NCI-H2171 (cell line): ENCODE measurements at places on chromosomes 1 and 21.

GRCh38 chr1:82466416-82466815 lies 665.7 kb downstream of the ADGRL2 start:
- DNase-seq, result no peak

DNA sequence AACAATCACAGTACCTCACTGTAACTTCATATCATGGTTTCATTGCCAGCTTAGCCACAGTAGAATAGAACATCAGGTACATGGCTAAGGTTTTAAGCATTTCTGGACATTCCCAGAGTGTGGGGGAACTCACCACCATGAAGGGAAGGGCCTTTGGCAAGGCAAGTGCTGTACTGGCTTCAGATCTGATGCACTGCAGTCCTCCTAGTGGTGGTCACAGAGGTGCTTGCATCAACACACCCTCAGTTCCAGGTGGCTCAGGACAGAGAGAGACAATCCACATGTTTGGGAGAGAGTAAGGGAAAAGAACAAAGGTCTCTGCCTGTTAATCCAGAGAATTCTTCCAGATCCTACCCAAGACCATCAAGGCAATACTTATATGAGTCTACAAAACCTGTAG lies 528.4 kb upstream of the RGS18 start:
- no peak for DNase-seq

DNA sequence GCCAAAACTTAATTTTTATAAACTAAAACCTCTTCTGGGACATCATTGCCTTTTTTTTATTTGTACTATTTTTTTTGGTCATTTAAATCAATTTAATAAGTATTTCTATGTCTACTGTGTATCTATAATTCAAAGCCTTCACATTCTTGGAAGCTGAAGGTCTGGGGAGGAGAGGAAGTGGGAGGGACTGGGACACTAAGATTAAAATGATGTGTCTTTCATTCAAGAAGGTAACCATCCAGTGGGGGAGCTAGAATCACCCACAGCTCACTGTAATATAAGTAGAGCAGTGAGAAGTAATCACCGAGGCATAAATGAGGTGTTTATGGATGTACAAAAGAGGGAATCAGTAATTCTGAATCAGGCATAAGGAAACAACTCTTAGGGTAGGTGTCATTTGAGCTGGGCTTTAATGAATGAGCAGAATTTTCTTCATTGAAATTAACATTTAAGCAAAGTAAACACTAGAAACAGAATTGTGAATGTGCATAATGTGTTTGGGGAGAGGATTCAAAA lies 52.8 kb downstream of the PTGER3 start:
- DNase-seq, result no peak

DNA sequence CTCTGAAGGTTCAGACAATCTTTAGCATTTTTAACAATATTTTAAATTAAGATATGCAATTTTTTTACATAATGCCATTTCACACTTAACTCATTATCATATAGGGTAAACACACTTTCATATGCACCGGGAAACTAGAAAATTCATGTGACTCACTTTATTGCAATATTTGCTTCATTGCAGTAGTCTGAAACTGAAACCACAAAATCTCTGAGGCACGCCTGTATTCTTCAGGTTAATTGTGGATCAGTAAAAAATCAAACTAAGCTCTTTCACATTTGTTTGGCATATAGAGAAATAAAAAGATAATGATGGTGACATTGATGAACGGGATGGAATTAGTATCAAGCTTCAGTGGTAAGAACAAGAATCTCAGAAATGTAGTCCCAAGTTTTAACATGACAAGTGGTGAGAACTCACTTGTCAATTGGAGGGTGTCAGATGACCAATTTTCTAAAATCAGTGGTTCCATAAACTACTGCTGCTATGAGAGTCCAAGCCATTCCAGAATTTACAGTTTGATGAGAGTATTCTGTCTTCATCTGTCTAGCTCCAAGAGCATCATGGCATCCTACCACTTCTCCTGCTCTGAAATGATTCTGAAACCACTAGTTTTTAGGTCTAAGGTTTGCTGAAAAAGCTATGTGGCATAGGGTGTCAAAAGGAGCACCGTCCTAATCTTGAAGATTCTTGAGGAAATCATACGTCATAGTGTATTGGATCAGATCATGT lies 281.0 kb downstream of the PTPRC start:
- DNase-seq, result no peak

- DNase-seq, result peak; percentile 11
These were observed 433.3 kb downstream of the DISC1 start for GRCh38 chr1:232059726-232060374.

DNA sequence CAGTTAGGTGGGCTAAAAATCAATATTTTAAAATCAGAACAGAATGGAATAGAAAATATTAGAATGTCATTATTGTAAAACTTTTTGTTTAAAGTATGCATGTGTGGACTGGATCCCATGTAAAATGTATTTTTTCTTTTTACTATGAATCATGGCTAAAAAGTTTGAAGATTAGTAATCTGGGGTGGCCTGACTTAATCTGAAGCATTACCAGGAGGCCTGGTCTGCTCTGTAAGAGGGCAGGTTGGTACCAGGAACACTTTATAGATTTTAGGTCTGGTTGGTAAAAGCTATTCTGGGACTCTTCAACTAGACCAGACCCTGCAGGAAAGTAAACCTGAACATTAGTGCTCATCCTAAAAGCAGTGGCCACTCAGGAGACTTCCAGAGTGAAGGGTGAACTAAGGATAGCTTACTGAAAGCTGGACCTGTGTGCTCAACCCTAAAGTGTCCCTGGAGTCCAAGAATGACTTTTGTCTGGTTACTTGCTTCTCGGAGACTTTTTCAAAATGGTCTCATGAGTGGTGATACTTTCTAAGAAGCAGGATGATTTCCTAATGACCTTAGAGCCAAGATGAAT lies 16.5 kb downstream of the RGL1 start:
- DNase-seq, result no peak

- no peak for DNase-seq
These were observed 11.0 kb upstream of the LMNA start for GRCh38 chr1:156103521-156103947.

GRCh38 chr1:21863981-21864380 lies 51.9 kb downstream of the LDLRAD2 start:
- DNase-seq, result no peak

DNA sequence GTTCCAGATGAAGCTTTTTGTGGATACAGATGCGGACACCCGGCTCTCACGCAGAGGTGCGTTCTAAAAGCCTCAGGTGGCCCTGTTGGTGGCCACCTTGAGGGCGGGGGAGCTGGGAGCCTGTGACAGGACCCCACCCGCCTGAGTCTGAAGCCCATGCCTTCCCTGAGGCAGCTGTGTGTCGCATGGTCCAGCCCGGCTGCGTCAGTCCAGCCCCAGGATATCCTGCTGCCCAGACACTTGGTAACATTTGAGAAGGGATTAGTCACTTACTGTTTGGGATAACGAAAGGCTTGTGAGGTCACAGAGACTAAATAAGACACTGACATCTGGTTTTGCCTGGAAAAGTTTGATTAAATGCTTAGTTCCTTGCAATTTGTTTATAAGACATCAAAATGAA lies 68.9 kb downstream of the UCK2 start:
- DNase-seq, result no peak

GRCh38 chr1:27341525-27342252 lies at the start of gene SYTL1:
Gene SYTL1, plus strand, starts transcription at chr1:27342022. Its CDS starts 3,313 bp downstream, at chr1:27345335.
- peak; percentile 70 for DNase-seq

DNA sequence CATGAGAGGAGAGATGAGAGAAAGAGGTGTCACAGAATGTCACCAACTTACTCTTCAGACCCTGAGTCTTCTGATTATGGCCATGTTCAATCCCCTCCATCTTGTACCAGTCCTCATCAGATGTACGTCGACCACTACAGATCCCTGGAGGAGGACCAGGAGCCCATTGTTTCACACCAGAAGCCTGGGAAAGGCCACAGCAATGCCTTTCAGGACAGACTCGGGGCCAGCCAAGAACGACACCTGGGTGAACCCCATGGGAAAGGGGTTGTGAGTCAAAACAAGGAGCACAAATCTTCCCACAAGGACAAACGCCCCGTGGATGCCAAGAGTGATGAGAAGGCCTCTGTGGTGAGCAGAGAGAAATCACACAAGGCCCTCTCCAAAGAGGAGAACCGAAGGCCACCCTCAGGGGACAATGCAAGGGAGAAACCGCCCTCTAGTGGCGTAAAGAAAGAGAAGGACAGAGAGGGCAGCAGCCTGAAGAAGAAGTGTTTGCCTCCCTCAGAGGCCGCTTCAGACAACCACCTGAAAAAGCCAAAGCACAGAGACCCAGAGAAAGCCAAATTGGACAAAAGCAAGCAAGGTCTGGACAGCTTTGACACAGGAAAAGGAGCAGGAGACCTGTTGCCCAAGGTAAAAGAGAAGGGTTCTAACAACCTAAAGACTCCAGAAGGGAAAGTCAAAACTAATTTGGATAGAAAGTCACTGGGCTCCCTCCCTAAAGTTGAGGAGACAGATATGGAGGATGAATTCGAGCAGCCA lies 8.0 kb downstream of the ELOA start:
- DNase-seq, result peak; percentile 38

- DNase-seq, result no peak
These were observed 6.7 kb upstream of the CASZ1 start for GRCh38 chr1:10802944-10803715.

DNA sequence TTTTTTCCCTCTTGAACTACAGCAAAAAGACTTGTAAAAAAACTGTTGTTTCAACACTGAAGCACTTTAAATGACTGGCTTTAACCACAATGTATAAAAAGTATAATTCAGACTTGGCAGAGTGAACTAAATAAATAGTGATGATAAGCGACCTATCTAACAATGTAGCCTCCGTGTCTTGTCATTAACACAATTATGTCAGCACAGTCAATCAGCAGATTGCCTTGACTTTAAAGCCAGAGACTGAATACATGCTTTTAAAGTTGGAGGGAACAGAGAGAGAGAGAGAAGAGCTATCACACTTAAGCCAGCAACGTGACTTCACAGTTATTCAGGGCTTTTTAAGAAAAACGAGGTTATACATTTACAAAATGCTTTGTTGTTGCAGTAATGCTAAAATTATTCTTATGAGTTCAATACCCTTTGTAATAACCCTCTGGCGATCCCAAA lies 378.1 kb downstream of the LMO4 start:
- no peak for DNase-seq

- no peak for DNase-seq
These were observed 91.2 kb downstream of the APP start for GRCh38 chr21:26079366-26079765.

DNA sequence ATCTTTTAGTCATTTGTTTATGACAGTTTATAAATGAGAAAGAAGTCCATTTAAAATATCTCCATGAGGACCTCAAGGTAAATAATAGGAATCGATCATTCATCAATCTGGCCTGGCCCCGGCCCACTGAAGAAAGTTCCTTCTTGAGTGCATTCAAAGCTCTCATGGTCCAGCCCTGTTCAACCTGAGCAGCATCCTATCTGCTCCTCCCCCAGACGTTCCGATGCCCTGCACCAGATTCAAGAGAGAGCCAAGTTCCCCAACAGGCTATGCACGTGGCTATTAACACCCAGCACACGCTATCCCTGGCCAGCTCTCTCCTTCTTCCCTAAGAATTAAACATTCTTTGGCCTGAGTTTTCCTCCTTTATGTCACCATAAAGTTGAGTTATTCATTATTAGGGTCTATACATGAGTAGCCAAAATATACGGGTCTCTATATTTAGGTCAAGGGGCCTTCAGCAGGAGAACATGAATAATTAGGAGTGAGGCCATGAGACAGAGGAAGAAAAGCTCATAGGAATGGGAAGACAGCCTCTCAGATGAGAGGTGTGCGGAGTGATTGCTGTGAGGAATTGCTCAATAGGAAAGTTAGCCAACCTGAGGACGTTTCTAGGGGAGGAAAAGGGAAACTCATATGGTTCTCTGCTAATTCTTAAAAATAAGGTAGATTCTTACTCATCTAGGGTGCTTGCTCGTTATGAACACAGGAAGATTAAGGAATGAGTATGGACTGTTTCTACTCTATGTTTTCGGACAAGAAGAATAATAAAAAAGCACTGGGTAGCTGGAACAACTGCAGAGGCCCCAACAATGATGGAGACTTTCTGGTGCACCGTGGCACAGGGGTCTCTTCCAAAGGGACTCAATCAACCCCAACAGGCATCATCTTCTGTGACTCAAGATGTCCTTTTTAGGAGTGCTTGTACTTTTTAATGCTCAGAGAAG lies 23.6 kb downstream of the RUNX1 start:
- DNase-seq, result no peak

- no peak for DNase-seq
These were observed 32.5 kb downstream of the OLFML3 start for GRCh38 chr1:114011796-114012195.

DNA sequence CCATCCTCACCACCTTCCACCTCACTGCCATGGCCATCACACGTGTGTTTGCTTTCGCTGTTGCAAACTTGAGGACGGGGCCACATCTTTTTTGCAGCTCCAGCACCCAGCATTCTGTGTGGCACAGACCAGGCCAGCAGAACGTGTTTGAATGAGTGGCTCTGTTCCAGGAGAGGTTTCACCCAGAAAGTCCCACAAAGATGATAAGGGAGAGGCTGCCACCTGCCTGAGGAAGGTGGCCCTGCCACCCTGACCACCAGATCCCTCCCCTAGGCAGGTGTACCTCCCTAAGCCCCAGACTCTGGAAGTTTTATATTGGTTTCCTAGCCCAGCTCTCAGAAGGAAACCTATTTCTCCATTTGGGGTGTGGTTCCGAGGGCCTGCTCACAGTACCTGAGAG lies 252.1 kb downstream of the KAZN start:
- DNase-seq, result no peak

GRCh38 chr1:82565146-82565545 lies 764.4 kb downstream of the ADGRL2 start:
- DNase-seq, result no peak

DNA sequence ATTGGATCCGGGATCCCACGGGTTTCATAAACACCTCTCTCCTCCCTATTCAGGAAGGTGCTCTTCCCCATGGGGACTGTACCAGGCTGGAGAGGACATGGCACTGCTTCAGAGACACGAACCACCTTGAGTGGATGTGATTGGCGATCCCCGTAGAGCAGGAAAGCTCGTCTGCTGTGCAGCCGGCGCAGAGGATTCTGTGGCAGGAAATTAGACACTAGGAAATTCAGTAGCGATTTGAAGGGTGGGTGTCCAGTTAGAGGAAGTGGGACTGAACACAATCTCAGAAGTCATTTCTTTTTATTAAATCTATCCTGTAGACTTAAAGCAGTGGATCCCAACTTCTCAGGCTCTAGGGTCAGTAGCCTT lies 767 bp downstream of the PDIK1L start:
- DNase-seq, result no peak

GRCh38 chr1:76867342-76868130 lies at the start of gene ST6GALNAC5:
Gene ST6GALNAC5, plus strand, starts transcription at chr1:76867480.
- DNase-seq, result peak; percentile 32

DNA sequence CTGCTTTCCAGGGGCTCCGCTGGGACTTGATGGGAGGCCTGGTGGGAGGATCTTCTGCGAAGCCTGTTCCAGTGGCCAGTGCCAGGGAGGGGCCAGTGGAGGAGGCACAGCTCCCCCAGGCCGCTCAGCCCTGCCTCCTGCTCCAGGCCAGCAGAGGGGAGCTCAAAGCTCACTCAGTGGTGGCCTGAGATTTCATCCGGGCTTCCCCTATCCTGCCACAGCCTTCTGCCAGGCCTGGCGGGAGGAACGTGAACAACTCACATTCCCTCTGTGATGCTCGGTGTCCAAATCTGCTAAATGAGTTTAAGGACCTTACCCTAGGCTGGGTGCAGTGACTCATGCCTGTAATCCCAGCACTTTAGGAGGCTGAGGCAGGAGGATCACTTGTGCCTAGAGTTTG lies 3.3 kb downstream of the CLCNKB start:
- DNase-seq, result no peak
